ENCODE measurements at places on chromosomes 16 and 17.

DNA sequence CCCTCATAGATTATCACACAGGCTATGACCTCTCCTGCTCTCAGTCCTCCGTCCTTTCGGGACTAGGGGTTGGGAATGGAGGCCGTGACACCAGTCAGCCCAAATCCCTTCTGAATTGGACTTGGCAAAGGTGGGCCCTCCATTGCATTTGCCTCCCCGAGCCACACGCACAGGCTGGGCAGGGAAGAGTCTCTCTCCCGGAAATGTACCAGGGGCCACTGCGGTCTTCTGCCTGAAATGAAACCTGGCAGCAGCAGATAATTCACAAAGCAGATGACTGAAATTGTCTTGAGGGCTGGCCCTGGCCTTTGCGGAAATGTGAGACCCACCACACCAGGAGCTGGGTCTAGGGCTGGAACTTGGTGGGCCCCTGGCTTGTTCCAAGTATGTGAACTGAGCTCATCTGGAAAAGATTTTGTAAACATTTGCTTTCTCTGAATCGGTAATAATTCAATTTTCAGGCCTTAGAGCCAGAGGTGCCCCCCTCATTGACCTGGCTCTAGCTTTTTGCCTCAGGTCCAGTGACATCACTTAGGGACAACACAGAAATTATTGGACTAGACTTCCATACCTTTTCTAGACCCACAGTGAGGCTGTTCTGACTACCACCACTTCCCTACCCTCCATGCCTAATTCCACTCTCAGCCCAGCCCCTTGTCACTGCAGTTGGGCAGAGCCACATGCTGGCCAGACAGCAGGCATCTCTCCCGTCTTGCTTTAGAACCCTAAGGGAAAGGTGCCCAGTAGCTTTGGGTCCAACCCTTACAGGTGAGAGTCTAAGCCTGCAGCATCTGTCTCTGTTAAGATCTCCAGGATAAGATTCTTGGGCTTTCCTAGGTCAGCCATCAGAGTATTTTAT is 75.2 kb downstream of the CCDC182 start:
- DNase-seq = no peak

GRCh38 chr17:31062346-31062745 is 32.4 kb upstream of the NF1 start:
- no peak for DNase-seq

DNA sequence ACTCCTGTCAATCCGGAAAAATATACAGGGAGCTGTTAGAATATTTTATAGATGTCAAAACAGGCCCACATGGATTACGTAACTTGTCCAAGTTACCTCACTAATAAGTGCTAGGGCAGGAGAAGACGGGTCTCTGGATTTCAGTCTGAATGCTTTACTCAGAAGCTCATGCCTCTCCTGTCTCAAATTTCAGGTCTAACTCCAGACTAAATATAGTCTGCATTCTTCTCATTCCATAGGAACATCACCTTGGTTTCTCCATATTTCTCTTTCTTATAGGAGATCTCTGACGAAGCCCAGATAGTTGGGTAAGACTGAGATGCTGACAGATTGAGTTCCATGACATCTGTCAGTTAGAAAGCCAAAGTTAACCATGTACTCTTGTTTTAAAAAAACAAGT is 174.2 kb downstream of the STX8 start:
- peak; percentile 20 for DNase-seq

- DNase-seq = no peak
Observed at GRCh38 chr17:27871407-27871806, 21.8 kb downstream of the LYRM9 start.

DNA sequence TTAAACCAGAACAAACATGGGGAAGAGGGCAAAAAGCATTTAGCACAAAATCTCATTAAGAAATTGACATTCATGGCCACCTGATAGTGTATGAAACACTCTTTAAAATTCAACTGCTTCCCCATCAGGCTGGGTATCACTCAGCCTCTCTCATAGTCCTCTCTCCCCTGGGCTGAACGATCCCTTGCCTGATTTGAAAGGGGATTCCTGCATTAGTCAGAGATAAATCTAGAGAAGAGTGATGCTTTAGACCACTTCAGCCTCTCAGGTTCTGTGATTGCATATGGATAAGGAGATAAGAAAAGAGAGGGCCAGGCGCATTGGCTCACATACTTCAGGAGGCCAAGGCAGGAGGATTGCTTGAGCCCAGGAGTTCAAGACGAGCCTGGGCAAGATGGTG is 280.0 kb downstream of the SOX9 start:
- DNase-seq = no peak

GRCh38 chr17:27602721-27603420 is 28.1 kb upstream of the LGALS9 start:
- peak; percentile 67 for DNase-seq

DNA sequence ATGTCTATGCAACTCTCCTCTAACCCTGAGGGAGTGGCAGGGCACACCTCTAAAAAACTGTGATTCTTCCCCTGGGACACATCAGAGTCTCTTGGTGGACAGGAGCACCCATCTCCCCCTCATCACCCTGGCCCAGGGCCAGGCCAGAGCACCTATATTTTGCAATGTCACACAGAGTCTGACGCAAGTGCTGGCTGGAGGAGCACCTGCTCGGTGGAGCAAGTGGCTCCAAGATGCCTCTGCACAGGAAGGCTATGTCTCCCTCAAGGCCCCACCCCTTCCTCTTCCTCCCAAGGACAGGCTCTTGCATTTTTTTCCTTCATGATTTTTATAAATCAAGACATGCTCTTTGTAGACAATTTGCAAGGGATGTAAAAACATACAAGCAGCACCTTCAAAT is 13.3 kb downstream of the SNN start:
- DNase-seq = no peak

DNA sequence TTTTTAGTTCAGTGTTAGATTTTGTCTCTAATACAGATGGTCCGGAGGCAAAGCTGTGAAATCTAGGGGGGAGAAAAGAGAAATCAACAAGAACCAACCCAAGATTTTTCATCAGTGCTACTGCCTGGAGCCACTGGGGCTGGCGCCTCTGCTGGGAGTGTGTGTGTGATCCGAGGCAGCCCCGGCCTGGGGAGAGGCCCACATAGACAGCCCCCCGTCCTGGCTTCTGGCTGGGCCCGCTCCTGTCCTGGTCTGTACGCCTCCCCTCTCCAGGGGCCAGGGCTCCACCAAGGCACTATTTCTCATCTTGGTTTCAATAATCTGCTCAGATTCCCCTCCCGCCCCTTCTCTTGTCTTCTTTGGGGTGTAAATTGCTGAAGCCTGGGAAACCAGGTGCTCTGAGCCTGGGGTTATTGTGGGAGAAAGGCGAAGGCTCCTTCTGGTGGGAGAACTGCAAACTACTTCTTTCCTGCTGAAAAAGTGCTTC is 7.8 kb downstream of the BAHCC1 start:
- DNase-seq = no peak

DNA sequence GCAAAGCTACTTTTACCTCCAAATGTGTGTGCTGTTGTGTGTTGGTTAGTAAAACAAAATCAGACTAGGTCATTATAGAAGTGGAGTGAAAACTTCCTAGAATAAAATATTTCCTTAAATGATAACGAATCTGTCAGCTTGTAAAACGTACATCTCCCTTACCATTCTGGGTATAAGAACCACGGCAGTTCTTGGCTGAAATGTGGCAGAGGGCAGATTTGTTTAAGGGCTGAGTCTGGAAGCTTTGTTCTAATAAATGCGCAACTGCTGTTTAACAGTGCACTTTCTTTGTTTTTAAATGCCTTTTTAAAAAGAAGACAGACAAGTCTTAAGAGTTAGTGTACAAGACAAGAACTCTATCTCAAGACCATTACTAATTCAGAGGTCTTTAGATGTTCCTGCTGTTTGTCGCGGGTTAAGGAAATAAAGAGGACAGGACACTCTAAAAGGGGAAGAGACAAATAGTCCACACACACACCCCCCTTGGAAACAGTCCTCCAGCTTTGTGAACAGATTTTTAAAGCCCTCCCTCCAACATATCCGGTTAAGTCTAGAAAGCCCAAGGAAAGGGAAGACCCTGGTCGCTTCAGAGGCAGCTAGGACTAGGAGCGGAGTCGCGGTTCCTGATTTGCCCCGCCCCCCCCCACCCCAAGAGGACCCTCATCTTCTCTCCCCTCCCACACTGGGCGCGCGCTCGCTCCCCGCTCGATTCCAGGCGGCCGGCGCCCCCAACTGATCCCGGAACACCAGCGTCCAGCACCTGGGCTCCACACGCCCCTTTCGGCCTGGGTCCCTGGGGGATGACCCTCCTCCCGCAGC is 658 bp downstream of the SYNRG start:
- DNase-seq = peak; percentile 25

DNA sequence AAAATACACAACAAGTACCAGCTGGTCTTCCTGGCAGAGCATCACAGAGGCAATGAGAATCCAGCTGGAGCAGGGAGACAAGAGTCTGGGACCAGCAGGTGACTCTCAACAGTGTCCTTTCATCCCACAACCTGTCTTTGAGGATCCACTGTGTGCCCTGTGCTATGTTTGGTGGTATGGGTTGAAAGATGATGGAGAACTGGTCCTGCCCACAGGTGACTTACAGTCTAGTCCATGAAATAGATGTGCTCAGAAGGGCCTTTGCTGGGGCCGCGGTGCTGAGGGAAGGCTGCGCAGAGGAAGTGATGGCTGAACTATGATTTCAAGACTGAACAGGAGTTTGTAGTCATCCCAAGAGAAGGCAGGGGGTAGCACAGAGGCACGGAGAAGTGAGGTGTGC is 17.9 kb downstream of the WNT3 start:
- no peak for DNase-seq

DNA sequence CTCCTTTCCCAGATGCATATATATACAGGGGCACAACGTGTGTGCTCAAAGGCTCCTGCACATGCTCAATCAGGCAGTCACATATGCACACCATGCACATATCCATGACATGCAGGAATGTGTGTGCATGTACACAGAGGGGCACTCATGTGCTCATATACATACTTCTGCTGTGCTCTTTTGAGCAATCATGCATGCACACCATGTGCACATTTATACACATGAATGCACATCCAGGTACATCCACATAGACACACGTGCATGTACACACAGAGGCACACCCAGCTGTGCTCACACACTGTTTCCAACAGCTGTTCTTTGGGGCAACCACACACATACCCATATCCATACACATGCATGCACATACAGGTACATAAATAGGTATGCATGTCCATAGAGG is 165.3 kb downstream of the SALL1 start:
- DNase-seq = no peak

- no peak for DNase-seq
Observed at GRCh38 chr17:8499171-8499570, 63.5 kb downstream of the NDEL1 start.

GRCh38 chr16:85471469-85472431 is 141.4 kb upstream of the GSE1 start:
- DNase-seq = peak; percentile 47

- DNase-seq = no peak
Observed at GRCh38 chr17:36578671-36579070, 13.0 kb upstream of the DHRS11 start.

- no peak for DNase-seq
Observed at GRCh38 chr17:2436316-2436905, 35.6 kb upstream of the MNT start.

GRCh38 chr17:2433696-2434095 is 32.8 kb upstream of the MNT start:
- DNase-seq = peak; percentile 24

GRCh38 chr16:78654929-78655328 is 555.5 kb downstream of the WWOX start:
- no peak for DNase-seq

GRCh38 chr17:77160091-77160874 is 19.5 kb downstream of the SEC14L1 start:
- no peak for DNase-seq

- no peak for DNase-seq
Observed at GRCh38 chr17:50593321-50593720, 32.8 kb downstream of the CACNA1G start.

DNA sequence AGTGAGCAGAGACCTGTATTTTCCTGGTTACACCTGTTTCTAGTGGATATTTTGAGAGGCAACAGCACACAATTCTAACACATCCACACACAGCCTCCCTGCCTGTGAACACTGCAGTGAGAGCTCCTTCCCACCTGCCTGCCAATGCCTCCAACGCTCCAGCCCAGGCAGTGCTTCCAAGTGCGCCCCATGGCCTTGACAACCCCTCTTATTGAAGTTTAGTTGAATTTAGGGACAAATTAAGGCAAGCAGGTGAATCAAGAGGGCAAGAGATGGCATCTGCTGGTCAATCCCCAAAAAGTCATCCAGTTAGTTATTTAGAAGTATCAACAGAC is 4.7 kb upstream of the MXRA7 start:
- DNase-seq = no peak

GRCh38 chr17:31564291-31564690 is 172.8 kb downstream of the RAB11FIP4 start:
- DNase-seq = peak; percentile 19

- DNase-seq = no peak
Observed at GRCh38 chr17:29162909-29163341, 17.3 kb downstream of the MYO18A start.

DNA sequence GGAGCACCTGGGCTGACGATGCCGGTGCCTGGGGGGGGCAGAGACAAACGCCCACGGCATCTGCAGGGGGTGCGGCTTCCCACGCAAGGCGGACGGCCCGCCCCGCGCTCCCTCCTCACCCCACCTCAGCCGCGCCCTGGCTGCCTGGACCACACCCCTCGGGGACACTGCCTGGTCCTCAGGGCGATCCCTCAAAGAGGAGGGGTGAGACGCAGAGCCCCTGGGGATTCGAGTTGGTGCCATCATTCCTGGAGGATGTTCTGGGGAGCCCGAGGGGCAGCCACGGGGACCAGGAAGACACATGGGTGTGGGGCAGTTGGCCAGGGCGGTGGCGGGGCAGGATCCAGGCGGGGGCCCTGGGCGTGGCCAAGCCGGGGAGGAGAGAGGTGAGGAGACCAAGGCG is 3.9 kb downstream of the IGFALS start:
- DNase-seq = peak; percentile 0

GRCh38 chr17:81291662-81292061 is 3.4 kb downstream of the SLC38A10 start:
- DNase-seq = peak; percentile 68

DNA sequence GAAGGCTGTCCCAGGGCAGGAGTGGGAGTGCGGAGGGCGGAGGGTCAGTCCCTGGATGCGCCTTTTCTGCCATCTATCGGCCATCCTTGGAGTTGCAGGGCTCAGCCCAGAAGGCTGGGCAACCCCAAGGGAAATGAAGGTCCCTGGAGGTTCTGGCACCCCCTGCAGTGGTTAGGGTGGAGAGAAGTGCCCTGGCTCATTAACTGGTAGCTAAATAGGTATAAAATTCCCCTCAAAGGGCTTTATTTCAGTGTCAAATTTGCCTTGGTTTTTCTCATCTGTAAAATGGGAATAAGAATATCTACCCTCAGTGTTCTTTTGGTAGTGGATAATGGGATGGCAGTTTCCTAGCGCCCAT is 22.4 kb downstream of the C17orf75 start:
- DNase-seq = peak; percentile 78

DNA sequence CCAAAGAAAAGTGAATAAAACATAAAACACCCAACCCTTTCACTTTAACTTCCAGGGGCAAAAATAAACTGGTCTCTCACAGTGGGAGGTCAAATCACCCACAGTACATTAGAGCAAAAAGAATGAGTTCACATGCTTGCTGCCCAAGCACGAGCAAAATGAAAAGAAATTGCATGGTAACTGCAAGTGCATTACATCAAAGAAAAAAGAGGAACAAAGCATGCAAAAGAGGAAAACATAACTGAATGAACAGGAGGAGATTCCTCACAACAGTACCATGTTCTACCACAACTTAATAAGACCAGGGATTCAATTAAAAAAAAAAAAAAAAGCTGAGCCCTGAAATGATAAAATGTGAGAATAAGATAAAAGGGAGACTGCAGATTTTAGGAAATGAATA is 12.3 kb downstream of the DNAH2 start:
- DNase-seq = no peak

Data from Daoy (cell line).